GM12864 (cell line): ENCODE measurements at places on chromosomes 11 and 22.

DNA sequence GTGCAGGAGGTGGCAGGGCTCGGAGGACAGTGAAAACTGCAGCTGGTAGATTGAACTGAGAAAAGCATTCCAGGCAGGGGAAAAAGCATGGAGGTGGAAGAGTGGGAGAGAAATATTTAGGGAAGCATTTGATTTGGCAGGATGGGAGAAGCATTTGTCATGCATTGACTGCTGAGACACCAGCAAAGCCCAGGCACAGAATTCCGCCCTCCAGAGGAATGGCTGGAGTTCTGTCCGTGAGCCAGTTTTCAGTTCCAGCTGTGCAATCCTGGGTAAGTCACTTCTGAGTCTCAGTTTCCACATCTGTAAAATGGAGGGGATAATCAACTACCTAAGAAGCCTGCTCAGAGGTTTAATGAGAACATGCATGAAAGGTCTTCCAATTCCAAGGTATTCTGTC is 4.3 kb upstream of the TSKU start:
- DNase-seq = no peak

DNA sequence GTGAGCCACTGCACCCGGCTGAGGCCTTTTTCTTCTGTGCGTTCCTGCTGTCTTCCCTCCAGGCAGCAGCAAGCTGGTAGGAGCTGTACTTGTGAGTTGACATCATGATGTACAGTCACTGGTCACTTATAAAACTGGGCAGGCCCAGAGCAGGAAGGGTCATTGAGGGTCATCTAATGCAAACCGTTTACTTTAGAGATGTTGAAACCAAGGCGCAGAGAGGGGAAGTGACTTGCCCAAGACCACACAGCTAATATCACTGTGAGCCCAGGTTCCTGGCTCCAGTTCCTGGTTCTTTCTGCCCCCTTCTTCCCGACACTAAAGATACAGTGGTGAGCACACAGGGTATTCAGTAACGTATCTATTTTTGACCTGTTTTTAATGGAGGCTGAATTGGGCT is 27.3 kb downstream of the PTPRJ start:
- DNase-seq = no peak

- no peak for DNase-seq
Measured at GRCh38 chr22:19873138-19873959, 18.7 kb upstream of the GNB1L start.

- DNase-seq = no peak
Measured at GRCh38 chr11:110691926-110692325, 20.3 kb downstream of the ARHGAP20 start.

DNA sequence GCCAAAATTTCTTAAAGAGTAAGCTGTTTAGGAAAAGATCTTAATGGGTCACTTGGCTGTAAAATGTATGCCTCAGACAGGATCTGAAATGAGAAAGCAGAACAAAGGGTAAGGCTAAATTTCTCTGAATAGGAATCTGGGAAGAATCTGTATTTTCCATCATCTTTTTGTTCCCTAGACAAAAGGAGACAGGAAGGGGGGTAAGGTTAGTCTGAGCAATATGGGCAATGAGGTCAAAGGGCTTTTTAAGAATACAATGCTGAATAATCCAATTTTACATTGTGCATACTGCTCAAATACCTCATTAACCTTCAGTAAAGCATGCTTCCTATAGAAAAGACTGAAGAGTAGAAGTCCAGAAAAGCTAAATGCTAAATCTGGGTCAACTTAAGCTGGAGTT is 34.6 kb downstream of the CLDN25 start:
- DNase-seq = no peak

GRCh38 chr11:76415073-76415472 is 29.7 kb upstream of the EMSY start:
- no peak for DNase-seq

DNA sequence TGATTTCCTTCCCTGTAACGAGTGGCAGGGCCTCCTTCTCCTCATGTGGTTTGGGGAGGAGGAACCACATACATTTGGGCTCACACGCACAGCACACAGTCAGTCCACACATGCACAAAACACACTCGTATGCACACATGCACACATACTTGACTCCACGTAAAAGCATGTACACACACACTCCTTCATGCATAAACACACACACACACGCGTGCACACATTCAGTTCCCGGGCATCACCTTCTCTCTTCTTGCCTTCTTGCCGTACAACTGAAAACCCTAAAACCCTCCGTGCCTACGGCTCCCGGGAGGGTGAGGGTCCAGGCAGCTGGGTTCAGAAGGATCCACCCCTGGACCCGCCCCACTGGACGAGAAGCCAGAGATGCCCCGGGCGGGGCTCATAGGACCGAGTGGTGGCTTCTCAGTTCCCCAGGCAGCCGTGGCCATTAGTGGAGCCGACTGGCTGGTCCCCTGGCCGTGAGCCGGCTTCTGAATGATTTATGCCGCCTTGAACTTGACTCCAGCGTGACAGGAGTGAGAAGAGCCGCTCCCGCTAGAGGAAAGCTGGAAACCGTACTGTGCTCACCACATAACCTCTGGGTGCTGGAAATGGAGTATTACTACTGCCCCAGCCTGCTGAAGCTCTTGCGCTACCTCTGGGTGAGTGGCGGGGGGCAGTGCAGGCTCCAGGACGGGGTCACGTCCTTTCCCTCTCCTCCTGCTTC is 117.4 kb downstream of the KIAA1671 start:
- no peak for DNase-seq

GRCh38 chr22:45577746-45578523 is 75.3 kb downstream of the FBLN1 start:
- peak; percentile 34 for DNase-seq

GRCh38 chr11:111574373-111575225 is 27.6 kb upstream of the SIK2 start:
- no peak for DNase-seq

- DNase-seq = no peak
Measured at GRCh38 chr11:20634781-20635180, 34.6 kb upstream of the NELL1 start.

- DNase-seq = no peak
Measured at GRCh38 chr11:33412241-33412640, 155.1 kb downstream of the HIPK3 start.

- no peak for DNase-seq
Measured at GRCh38 chr11:9577556-9577955, 4.1 kb downstream of the WEE1 start.

DNA sequence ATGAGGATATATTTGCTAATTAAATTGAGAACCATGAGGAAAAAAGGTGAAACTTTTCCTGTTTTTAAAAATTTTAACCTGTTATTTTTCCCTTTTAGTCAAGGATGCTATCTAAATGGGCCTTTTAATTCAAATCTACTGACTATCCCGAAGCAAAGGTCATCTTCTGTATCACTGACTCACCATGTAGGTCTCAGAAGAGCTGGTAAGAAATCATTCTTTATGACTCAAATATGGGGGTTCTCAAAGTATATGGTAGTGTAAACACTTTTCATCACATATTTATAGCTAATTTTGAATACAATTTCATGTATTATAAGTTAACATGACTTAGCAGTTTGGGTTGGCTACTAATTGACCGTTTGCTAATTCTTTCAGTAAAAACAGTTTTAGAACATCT is 88.2 kb downstream of the CYP2R1 start:
- DNase-seq = no peak

- DNase-seq = no peak
Measured at GRCh38 chr11:115606498-115607220, 102.4 kb upstream of the CADM1 start.

- no peak for DNase-seq
Measured at GRCh38 chr11:121311373-121311772, 18.8 kb downstream of the SC5D start.

DNA sequence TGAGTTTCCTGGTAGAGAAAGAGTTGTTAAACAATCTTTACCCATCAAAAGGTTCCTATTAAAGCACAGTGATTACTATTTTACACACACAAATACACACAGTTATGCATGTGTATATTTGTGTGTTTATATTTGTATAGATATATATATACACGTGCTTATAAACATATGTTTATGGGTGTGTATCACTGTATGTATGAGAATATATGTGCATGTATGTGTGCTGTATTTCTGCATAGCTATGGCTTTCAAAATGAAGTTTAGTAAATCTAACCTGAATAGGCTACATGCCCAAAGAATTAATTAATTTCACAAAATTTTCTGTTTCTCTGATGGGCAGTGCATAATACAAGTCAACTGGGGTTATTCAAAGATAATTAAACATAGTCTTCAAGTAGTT is 723.1 kb upstream of the KIRREL3 start:
- DNase-seq = no peak

GRCh38 chr11:1760351-1761109 is 3.2 kb downstream of the CTSD start:
- no peak for DNase-seq

DNA sequence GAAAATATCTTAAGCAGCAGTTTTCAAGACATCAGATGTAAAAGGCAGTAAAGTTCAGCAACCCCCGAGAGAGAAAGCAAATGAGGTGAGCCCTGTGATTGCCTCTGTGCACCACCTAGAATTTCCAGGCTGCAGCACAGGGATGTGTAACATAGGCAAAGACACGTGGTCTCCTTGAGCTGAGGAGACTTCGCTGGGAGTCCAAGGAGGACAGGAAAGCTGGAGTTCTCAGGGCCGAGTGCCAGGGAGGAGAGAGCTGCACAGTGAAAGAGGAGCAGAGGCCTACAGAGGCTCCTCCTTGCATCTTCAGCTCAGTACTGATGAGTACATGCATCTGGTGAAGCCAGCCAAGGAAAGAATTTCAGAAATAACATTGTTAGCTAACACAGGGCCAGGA is 17.6 kb upstream of the TOLLIP start:
- no peak for DNase-seq

DNA sequence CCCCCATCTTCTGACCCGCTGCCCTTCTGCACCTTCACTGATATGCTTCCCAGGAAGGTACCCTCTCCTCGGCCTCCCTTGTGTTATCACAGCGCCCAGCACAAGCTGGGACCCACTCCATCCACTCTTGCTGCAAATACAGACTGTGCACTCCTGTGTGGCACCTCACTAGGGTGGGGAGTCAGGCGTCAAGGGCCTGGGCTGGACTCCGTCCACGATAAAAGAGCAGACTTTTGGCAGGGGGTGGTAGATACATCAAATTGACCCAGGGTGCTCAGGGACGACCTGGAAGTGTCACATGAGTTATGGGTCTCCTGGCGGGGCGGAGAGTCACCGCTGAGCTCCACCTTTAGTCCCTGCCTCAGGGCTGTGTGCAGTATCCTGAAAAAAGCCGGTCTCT is 908 bp downstream of the TRPM5 start:
- DNase-seq = no peak

- DNase-seq = no peak
Measured at GRCh38 chr11:114259551-114259983, 36.6 kb upstream of the NNMT start.

DNA sequence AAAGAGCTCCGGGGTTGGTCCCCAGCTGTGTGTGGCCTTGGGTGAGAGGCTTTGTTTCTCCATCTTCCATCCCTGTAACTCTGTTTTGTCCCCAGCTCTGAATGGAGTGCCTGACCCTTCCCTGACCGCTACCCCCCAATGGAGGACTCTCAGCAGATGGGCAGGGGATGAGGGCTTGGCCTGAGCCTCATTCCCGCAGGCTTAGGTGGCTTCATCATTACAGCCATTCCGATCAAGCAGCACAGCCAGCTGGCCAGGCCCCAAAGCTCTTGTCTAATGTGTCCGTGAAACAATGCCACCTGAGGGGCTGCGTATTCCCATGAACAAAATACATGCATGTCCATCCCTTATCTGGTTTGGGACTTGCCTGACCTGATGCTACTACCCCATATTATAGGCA is 3.9 kb upstream of the CDC42EP2 start:
- no peak for DNase-seq

DNA sequence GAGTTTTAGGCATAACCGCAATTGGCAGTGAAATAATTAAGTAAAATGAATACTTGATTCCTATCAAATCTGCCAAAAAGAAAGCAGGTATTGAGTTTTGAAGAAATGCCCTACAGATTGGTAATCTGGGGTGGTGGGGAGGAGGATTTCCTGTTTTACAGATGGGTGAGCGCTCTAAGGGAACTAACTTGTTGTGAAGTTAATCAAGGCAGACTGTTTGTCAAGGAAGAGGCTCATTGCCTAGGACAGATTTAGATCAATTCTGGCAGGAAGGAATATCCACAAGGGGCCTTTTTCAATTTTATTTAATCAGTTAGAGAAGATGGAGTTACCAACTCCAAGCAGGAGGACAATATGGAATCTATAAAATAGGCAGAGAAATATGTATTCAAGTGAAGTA is 271.5 kb upstream of the CCDC90B start:
- DNase-seq = no peak

- DNase-seq = peak; percentile 56
Measured at GRCh38 chr22:22099194-22099486, 116.6 kb upstream of the TOP3B start.

GRCh38 chr11:32311346-32312065 is 123.8 kb downstream of the WT1 start:
- no peak for DNase-seq

DNA sequence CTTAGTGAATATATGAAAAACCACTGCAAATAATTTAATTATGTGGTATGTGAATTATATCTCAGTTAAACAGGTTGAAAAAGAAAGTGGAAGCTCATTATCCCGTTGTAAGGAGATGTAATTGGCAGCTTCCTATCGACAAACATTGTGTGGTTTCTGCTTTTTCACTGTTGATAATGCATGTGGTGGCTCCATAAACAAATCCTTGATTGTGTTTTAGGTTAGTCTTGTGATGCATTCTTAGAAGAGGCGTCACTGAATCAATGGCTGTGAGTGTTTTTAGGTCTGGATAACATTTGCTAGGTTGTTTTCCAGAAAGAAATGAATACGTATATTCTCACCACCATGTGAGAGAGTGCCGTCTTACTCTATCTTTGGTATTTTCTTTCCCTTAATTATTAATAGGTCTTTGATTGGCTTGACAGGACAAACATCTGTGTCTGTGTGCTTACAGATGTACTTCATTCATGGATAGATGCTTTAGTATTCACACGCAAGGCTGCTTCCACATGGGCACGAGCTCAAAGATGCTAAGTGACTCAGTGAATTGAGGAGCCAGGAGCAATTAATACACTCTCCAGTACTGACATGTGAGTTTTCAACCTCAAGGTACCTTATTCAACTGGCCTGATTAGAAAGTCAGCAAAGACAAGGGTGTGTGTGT is 166.7 kb downstream of the TBC1D22A start:
- no peak for DNase-seq

GRCh38 chr11:16862726-16863125 is 124.3 kb downstream of the C11orf58 start:
- DNase-seq = no peak

- DNase-seq = peak; percentile 77
Measured at GRCh38 chr22:37484480-37485394, 1.4 kb downstream of the MFNG start.

- DNase-seq = no peak
Measured at GRCh38 chr22:27381960-27382742, 419.4 kb downstream of the MN1 start.

- DNase-seq = no peak
Measured at GRCh38 chr11:2651826-2652271, 47.9 kb downstream of the KCNQ1OT1 start.

- DNase-seq = no peak
Measured at GRCh38 chr22:10961043-10961860, 4566.7 kb upstream of the OR11H1 start.

- DNase-seq = no peak
Measured at GRCh38 chr11:35136311-35136710, 2.7 kb upstream of the CD44 start.

- no peak for DNase-seq
Measured at GRCh38 chr11:119267645-119268044, 49.3 kb downstream of the MCAM start.
